T-cell (primary cell): ENCODE measurements at places on chromosomes 3 and 15.

- DNase-seq: no peak
Measured at GRCh38 chr15:73957785-73958184, 31.5 kb downstream of the LOXL1 start.

- no peak for DNase-seq
Measured at GRCh38 chr15:92438471-92438870, 44.8 kb downstream of the ST8SIA2 start.

DNA sequence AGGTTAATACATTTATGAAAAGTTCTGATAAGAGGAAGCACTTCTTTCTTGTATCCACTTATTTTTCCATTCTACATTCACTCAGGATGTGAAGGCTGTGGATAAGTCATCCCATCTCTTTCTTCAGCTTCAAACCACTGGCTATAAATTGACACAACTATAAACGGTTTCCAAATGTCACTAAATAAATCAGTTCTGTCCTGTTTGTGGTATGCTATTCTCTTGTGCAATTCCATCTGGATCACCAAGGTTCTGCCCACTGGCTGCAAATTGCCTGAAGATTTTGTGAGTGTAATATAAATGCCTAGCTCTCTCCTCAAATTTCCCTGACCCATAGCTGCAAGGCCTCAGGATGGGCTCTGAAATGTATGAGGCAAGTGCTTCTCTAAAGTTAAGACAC, 7.1 kb upstream of the LMOD3 start:
- DNase-seq: no peak

DNA sequence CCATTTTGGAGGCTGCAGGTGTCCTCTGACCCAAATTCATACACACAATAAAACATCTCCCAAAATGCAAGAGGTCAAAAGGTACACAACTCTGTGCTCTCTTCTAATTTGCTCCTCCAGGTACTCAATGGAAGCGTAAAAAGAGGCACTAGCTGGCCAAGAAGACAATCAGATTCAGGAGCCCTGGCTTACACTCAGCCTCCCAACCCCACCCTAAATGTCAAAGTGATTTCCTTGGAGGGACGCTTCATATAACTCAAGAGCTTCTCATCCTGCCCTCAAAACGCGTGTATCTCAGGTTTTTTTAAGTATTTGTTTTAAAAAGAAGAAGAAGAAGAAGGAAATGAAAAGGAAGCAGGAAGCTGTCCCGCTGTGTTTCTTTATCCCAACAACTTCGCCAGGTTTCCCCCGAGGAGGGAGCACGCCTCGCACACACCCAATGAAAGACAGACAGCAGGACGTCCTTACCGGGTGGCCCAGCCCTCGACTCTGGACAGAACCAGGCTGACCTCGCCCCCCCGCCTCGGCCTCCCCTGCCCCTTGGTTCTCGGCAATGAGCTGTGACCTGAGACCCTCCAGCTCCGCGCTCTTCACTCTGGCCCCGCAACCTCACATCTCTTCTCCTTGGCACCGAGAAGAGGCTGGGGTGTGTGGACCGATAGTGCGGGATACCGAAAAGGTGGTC, 620.7 kb upstream of the ZNF385D start:
- DNase-seq: no peak

DNA sequence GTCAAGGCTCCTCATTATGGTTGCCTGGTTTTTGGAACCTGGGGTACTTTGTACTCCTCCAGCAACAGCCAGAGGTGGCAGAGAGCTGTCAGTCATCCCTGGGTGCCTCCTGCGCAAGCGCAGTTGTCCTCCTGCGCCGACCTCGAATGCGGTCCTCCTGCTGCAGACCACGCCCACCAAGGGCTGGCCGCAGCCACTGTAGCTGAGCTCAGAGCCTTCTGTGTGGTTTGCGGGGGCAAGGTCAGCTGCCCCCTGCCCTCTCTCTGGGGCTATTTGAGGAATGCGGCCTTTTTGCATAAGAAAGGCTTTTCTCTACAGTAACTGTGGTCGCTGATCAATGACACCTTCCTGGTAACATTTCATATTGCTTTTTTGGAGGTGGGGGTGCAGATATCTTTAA, 131.3 kb upstream of the SNRPN start:
- no peak for DNase-seq

DNA sequence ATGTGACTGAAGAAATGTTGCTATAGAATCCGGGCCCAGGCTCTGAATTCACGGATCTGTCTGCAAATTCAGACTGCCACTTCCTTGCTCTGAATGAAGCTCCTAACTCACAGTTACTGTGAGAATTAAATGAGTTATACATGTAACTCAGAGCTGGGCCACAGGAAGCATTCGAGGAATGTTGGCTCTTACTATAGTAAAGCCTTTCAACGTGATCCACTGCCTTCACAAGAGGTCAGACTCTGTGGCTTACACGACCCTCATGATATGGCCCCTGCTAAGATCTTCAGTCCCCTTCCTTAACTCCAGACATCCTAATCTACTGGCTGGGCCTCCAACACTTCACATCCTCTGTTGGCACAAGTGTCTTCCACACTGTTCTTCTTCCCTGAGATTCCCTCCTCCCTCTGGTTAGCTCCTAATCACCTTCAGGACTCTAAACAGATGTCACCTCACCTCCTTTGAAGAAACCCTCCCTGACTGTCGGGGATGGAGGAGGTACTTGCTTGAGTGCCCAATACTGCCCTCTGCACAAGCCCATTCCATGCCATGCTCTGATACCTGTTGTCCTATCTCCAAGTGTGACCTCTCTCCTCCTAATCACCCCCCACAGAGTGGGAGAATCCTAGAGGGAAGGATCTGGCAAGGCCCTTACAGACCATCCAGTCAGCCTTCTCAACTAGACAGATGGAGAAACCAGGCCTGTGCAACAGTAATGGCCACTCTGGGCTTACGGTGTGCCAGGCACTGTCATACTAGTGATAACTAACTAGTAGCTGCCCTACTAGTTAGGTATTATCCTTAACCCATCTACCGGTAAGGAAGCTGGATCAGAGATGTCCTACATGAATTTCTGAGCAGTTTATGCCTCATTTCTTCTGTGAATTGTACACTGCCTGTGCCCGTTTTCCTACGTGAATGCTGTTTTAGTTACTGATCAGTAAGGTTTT, 1.3 kb downstream of the ACTR8 start:
- DNase-seq: no peak

GRCh38 chr3:143031327-143031726, 30.0 kb downstream of the U2SURP start:
- DNase-seq: no peak

- DNase-seq: no peak
Measured at GRCh38 chr15:80798911-80799310, 19.7 kb downstream of the CEMIP start.

DNA sequence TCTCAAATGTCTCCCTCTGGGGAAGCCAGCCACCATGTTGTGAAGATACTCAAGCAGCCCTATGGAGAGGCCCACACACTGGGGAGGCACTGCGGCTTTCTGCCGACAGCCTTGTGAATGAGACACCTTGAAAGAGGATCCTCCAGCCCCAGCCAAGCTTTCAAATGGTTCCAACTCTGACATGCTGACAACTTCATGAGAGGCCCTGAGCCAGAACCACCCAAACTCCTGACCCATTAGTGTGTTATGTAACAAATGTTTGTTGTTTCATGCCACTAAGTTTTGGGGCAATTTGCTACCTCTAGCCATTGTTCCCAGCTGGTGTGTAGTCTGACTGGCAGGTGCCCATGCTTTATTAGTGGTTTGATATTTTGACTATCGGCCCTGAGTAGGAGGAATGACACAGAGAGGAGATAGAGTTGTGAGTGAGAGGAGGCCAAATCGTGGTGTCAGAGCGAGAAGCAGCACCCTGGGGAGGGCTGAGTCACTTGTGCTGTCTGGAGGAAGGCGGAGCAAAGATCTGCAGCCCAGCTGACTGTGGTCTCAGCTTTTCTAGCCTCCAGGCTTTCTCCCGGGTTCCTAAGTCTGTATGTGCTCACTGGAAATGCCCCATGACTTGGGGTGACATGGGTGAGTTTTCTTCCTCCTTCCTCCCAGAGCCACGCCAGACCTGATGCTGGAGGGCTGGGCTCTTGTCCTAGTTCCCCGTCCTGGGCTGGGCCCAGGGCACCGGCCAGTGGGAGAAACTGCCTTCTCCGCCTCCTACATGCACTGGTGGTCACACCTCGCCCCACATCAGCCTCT, 56.7 kb upstream of the BLM start:
- peak; percentile 61 for DNase-seq

GRCh38 chr3:48979451-48979850, 10.6 kb upstream of the P4HTM start:
- DNase-seq: no peak

GRCh38 chr3:128787256-128788253, 61.6 kb downstream of the RAB7A start:
- DNase-seq: peak; percentile 26

DNA sequence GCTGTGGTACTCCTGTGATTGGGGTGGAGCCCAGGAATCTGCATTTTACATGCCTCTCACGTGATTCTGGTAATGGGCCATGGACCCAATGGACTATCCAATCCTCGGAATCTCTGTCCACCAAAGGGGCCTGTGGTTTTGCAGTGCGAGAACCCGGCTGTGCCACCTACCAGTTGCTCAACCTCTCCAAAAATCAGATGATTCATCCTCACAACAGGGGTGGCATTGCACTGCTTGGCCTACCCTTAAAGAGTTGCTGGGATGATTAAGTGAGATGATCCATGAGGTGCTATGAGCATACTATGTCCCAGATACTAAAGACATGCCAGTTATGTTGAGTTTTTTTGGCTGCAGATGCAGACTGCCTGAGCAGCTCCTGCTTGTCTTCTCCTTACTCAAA, 5.1 kb downstream of the ANP32A start:
- DNase-seq: no peak

DNA sequence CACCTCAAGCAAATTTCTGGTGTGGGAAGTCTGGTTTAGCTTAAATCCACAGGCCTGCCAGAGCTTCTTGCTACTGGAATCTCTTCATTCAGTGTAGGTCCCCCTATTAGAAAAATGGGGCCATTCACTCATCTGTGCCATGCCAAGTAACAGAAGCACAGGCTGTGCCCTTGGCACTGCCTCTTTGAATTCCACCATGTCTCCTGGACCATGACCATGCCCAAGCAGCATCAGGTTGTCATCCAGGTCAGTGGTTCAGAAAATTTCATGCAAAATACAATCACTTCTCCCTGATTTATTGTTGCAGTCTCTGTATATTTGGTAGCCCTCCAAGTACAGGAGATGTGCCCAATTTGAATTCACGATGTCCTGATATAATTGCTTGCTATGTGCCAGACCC, 602.1 kb upstream of the ZNF385D start:
- no peak for DNase-seq

- DNase-seq: no peak
Measured at GRCh38 chr15:69841113-69841828, 256.4 kb downstream of the TLE3 start.

GRCh38 chr15:75687486-75688277, 25.0 kb downstream of the CSPG4 start:
- no peak for DNase-seq

- DNase-seq: no peak
Measured at GRCh38 chr3:127159543-127159942, 33.4 kb upstream of the PRR23E start.

GRCh38 chr3:37491776-37492175, 317.4 kb upstream of the LRRFIP2 start:
- no peak for DNase-seq

DNA sequence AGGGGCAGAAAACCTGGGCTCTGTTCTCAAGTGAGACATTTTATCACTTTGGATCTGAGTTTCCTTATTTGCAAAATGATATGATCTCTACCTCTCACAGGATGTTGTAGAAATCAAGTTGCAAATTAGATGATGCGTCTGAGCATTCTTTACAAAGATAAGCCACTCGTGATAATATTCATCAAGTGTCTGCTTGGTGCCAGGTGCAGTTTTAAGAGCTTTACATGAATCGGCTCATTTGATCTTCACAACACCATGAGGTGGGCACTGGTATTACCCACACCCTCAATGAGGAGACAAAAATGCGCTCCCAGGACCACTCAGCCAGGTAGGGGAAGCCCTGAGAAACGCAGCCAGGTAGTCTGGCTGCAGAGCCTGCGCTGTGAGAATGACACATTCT, 59.1 kb upstream of the CA12 start:
- DNase-seq: no peak

GRCh38 chr15:99930696-99931095, 197.5 kb upstream of the LYSMD4 start:
- no peak for DNase-seq

- DNase-seq: no peak
Measured at GRCh38 chr3:98817547-98818041, 54.5 kb downstream of the ST3GAL6 start.

DNA sequence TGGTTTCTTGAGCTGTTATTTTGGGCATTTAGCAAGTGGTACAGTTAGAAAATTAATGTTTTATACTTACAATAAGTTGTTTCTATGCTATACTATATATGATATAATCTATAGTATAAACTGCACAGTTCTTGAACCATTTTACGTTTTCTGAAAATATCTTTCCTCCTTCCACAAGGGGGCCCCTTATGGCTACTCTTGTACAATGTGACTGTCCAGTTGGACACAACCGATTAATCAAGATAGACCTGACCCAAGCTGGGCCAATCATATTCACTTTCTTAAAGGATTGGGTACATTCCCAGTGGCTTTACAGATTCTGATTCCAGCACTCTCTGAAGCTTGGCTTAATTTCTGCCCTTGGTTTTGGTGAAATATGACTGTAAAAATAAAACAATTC, 953.4 kb downstream of the AGBL1 start:
- no peak for DNase-seq

DNA sequence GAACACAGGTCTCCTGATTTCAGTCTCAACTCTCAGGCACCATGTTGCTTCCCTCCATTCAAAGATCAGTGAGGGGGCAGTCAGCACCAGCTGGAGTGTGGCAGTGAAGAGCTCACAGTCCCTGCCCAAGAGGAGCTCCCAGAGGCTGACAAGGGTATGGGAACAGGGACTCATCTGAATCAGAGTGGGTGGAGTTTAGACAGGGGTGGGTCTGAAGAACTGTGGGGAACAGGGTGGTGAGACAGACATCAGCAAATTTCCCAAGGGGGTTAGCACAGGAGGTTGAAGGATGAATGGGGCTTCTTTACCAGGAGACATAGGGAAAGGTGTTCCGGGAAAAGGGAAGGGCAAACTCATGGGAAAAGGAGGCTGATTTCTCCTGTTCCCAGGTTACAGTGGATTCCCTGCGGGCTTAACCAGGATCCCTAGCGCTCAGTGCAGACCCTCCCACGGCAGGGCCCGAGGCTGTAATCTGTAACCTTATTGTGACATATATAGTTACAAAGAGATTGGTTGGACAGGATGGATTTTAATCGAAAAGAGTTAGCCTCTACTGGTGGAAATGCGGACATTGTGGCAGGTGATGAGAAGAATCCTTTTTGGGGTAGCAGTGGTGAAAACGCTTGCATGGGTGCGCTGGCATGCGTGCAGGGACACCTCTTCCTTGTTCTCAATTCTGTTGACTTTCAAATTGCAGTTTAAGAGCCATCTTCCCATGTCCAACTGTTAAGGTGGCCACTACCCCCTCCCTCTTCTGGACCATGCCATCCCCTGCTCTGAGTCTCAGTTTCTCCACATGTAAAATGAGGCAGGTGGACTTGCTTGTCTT, 160.3 kb downstream of the SMAD6 start:
- no peak for DNase-seq

GRCh38 chr3:187976365-187976900, 177.5 kb upstream of the LPP start:
- DNase-seq: no peak
